ENCODE measurements at places on chromosomes 16 and 17. TPM values are rescaled to one million over a fixed set of nuclear protein-coding genes. Genes with fewer than 3 reads are reported as not detected.

Gene MLKL
- 47.0 TPM for total RNA-seq

Gene GUCY2D
- total RNA-seq: not detected

Gene CCL2
- total RNA-seq: 324 TPM

Gene MLLT6
- 201 TPM for total RNA-seq

Gene OR3A3
- total RNA-seq: not detected

All from thoracic aorta (tissue), 2 donors.